GM13977 (cell line): ENCODE measurements at places on chromosomes 1 and 21.

DNA sequence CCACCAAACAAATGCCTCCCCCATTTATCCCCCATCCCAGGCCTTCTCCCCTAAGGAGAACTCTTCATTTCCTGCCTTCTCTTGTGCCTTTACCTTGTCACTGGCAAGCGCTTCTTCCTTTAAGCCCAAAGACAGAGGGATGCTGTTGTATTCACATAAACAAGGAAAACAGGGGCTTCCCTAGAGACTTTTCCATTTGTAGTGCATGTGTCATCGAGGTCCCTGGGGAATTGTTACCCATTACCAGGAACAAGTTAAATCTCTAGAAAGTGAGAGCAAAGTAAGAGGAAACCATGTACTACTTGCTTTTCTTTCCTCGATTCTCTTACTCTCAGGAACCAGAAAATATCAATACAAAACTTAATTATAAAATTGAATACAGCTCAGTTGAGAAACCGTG is 114.4 kb upstream of the DPT start:
- no peak for DNase-seq

GRCh38 chr1:60898987-60899386 is 183.4 kb upstream of the NFIA start:
- DNase-seq, result no peak

GRCh38 chr21:29940361-29940760 is 565 bp upstream of the GRIK1 start:
- DNase-seq, result no peak

- DNase-seq, result no peak
These were observed 212.3 kb downstream of the KAZN start for GRCh38 chr1:14810595-14811361.

- no peak for DNase-seq
These were observed 104.7 kb downstream of the DISC1 start for GRCh38 chr1:231731268-231731667.

DNA sequence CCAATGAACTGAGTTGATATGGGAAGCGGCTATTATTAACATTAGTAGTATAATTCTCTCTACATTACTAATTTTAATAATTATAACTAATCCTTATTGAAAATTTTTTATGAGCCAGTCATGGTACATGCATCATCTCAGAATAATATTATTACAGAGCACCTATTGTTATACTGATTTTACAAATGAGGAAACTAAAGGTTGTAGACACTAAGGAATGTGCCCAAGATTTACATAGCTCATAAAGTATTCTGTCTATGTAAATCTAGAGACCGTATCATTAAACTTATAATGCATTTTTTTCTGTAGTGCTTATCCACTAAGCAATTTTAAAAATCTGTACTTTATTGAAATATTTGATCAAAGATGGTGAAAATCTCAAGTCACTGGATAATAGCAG is 825.9 kb downstream of the PLA2G4A start:
- DNase-seq, result no peak

- DNase-seq, result no peak
These were observed 83.4 kb downstream of the ASH1L start for GRCh38 chr1:155479205-155479604.

DNA sequence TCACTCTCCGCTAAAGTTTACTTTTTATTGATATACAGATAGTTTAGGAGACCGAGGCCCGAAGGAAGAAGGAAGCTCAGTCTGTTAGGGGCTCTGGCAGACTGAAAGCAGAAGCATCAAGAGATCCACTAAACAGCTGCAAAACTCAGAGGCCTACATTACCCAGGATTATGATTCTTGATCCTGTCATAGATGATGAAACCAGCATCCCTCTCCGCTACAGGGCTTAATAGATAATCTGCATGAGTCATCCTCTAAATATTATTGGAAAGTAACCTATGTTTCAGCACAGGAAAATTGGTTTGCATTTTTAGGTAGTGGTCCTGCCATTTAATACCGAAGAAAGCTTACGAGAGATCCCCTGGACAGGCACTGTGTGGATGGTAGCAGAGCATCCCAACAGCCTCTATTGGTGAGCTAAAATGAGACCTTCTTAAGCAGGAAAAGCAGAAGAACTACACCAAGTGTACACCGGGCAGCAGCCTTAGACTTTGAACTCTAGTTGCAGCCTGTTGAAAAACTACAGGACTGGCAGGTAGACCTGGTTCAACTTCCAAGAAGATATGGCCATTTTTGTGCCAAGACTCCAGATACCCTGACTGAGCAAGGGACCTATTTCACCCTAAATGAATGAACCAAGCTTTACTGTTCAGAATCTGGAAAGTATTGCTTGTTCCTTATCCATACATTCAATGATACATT is 6.8 kb downstream of the CASQ2 start:
- no peak for DNase-seq

GRCh38 chr1:222709700-222710153 is 2.6 kb downstream of the AIDA start:
- DNase-seq, result no peak

- DNase-seq, result no peak
These were observed 25.2 kb downstream of the ACKR1 start for GRCh38 chr1:159229896-159230295.

DNA sequence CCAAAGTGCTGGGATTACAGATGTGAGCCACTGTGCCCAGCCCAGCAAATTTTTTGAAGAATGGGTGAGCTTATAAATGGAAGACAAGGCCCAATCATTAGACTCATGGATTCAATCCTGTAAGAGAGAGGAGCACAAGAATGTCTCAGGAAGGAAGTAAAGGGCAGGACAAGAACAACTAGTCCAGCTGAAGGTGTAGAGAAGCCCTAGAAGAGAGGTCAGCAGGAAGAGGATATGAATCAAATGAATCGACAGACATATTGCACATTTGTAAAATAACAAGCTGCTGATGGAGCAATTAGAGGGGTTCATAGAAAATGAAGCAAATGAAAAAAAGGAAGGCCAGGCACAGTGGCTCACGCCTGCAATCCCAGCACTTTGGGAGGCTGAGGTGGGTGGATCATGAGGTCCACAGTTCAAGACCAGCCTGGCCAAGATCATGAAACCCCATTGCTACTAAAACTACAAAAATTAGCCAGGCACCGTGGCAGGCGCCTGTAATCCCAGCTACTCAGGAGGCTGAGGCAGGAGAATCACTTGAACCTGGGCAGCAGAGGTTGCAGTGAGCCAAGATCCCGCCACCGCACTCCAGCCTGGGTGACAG is 74.9 kb downstream of the MIS18A start:
- DNase-seq, result no peak

- no peak for DNase-seq
These were observed 8.8 kb downstream of the ETV3L start for GRCh38 chr1:157090771-157091170.

DNA sequence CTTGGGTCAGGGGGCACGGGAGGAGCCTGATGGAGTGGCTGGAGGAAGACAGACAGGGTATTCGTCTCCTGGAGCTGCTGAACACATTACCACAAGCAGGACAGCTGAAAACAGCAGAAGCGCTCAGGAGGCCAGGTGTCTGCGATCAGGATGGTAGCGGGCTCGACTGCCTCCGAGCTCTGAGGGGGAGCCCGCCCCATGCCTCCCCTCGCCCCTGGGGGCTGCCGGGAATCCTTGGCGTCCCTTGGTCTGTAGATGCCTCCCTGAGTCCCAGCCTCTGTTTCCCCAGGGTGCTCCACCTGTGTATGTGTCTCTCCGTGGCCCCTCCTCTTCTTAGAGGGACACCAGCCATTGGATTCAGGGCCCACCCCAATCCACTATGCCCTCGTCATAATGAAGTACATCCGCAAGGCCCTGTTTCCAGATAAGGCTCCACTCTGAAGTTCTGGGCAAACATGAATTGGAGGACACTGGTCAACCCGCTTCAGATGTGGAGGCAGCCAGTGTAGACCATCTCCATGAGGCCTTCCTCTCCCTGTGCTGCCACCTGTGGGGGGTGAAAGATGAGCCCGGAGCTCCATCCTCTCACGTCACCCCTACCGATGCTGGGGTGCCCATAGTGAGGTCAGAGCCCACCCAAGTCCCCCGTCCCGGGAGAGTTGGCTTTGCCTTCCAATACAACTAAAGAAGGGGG is 67.8 kb downstream of the SPSB1 start:
- no peak for DNase-seq

- DNase-seq, result no peak
These were observed 184.1 kb upstream of the DUSP10 start for GRCh38 chr1:221925947-221926346.

GRCh38 chr1:115469703-115470476 is 131.8 kb upstream of the NGF start:
- DNase-seq, result peak; percentile 59

DNA sequence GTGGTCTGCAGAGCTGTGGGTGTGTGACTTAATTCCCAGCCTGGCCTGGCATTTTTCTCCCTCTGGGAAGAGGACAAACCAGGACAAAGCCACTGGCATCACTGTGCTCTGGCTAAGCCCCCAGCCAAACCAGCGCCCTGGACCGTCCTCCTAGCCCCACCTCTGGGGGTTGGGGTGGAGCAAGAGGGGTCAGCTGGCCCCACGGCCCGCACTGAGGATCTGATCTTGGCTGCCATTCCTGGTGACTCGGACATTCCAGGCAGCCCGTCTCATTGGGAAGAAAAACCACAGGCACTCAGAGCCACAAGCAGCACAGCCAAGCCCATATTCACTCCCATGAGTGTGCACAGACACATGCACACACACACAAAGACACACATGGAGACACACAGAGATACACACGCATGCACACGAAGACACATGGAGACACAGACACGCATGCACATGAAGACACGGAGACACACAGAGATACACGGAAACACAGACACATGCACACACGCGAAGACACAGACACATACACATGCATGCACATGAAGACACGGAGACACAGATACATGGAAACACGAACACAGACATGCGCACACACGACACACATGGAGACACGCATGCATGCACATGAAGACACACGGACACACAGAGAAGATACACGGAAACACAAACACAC is 2.3 kb upstream of the MXRA8 start:
- no peak for DNase-seq

GRCh38 chr1:226425004-226425378 is 17.1 kb upstream of the PARP1 start:
- no peak for DNase-seq

- DNase-seq, result no peak
These were observed 292.2 kb downstream of the RRAGC start for GRCh38 chr1:38567401-38567800.

GRCh38 chr1:6245869-6246496 is 2.0 kb downstream of the HES3 start:
- DNase-seq, result peak; percentile 84

- DNase-seq, result no peak
These were observed 287.4 kb upstream of the ZP4 start for GRCh38 chr1:238177960-238178645.

GRCh38 chr1:18730321-18730720 is 99.7 kb downstream of the PAX7 start:
- DNase-seq, result no peak

DNA sequence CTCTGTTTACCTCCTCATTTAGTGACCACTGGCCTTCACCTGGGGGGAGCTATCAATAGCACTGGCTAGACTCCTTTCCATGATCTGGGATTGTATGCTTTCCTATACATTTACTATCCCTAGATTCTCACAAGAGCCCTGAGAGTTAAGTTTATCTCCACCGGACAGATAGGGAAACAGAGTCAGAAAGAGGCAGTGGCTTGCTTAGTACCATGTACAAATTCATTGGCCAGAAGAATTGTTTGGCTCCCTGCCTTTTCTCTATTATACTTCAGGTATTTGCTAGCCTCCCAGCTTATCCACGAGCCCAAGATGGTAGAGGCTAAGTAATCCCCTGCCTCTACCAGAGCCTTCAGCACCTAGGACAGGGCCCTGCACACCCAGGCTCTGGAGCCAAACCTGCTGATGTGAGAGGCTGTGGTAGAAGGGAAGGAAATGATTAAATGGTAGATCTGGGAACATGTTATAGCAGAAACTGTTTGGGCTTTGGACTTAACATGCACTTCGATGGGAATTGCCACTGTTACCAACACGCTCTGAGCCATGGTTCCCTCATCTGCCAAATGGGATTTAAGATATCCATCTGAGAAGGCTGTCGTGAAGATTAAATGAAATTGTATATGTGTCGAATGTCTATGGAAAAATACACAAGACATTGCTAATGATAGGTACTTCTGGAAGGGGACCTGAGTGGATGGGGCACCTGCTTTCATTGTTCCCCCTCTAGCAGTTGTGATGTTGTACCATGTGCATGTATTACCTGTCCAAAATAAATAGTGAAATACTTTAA is 3.1 kb upstream of the BLACAT1 start:
- no peak for DNase-seq

DNA sequence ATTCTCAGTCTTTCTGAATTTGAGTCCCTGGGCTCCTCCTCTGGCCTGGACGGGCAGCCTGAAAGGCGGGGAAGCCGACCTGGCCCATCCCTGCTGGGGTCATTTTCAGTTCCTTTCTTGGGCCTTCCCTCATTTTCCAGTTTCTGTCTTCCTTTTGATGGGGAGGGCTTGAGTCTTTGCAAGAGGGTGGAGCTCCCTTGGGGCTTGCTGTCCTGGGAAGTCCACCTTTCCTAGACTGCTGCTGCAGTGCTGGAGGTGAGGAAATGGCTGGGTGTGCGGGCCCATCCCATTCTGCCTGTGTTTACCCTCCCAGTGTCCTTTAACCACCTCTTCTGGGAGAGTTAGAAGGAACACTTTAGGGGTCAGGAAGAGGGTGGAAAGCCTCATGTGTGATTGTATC is 40.4 kb upstream of the SYNC start:
- DNase-seq, result no peak

GRCh38 chr1:196535727-196536126 is 72.5 kb downstream of the KCNT2 start:
- no peak for DNase-seq
